ENCODE measurements at places on chromosomes 16 and 17.

DNA sequence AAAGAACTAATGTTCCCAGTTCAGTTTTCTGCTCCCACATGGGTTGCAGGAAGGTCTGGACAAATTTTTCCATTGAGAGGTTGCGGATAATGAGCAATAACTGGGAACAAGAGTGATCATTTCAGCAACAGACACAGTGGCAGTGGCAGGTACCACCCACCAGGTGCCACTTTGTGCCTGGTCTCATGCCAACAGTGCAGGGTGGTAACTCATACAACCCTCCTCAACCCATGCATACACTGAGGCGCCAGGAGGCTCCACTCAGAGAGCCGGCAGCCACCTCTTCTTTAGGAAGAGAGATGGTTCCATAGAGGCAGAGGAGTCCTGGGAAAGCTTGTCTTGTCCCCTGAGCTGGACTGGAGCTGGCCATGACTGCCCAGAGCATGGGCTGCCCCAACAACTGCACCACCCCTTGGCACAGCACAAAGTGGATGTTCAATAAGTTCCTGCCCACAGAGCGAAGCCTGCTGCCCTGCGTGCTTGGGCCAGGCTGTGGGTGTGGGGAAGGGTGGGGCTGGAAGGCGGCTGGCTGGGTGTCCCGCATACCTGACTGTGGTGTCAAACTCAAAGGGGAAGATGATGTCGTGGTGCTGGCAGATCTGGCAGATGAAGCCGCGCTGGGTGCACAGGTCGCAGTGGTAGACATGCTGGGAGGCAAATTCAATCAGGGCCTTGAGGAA, 6.4 kb upstream of the ARHGAP27 start:
- DNase-seq, result no peak

DNA sequence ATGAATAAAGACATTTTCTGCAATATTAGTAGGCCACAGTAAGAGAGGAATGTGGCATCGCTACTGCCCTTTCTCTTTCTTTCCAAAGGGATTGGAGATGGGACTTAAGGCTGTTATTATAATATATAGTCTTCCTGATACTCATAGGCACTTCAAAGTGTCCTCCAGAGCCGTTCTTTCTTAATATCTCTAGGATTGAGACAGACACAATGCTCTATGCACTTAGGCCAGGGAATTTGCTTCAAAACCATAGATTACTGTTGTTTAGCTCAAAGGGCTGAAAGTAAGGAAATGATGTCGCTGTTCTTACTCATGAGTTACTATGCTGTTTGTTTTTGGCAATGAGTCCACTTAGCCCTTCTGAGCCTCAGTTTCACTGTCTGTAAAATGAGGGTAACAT, 590.5 kb downstream of the CDH11 start:
- DNase-seq, result no peak

- no peak for DNase-seq
These were observed 25.5 kb downstream of the ADAMTS18 start for GRCh38 chr16:77409311-77409710.

- no peak for DNase-seq
These were observed 408.4 kb upstream of the CDH5 start for GRCh38 chr16:65958086-65958485.

DNA sequence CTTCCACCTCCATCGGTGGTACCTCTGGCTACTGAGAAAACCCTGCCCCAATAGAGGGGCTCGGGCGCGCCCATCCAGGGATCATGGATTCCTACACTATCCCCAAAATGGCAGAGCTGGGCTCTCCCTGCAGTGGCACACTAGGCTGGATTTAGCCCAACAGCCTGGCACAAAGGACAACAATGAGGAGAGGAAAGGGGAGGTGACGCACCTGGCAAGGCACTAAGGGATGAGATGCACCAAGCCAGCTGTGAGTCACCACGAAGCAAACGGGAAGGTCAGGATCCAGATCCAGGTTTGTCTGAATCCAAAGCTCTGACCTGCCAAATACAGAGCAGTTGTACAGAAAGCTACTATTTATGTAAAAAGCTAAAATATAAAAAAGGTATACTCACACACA, 18.1 kb downstream of the UBE2O start:
- DNase-seq, result no peak

DNA sequence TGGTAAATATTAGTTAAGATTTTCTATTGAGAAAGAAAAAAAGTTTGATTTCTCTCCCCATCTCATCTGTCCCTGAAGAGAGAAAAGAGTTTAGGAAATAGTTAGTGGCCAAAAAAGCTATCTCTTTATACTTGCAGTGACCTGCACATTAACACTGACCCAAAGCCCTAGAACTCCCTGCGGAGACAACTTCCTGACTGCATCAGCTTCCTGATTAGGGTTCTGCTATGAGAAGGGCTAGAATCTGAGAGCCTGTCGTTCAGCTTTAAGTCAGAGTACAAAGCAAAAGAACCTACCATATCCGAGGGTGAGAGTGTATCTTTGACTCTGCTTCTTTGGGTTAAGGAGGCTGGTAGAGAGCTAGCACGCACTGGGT, 24.7 kb downstream of the LIMD2 start:
- DNase-seq, result no peak

GRCh38 chr16:642189-643049, 791 bp downstream of the MCRIP2 start:
- DNase-seq, result no peak

Measured in hematopoietic multipotent progenitor cell (in vitro differentiated cells).